ENCODE measurements at places on chromosomes 6 and 20.
A peak's percentile ranks its signal among the peaks of the same experiment; 100 is the strongest.

DNA sequence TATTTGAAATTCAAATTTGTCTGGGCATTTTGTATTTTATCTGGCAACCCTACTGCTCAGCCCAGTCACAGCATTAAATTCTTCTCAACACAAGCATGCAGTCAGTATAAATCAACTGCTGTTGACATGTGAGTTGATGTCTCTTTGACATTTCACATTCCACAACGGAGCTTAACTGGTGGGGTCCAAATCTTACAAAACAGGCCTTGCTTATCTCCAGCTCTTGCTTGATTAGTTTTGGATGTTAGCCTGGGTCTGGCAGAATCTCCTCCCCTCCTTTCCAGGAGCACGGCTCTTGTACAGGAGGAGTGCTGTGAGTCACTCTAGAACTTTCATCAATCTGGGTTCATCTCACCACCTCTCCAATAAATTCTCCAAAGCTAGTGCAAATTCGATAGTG, 80.8 kb upstream of the PHACTR1 start:
- peak; percentile 17 for DNase-seq

GRCh38 chr6:27334141-27334540, 22.1 kb upstream of the POM121L2 start:
- DNase-seq = no peak

DNA sequence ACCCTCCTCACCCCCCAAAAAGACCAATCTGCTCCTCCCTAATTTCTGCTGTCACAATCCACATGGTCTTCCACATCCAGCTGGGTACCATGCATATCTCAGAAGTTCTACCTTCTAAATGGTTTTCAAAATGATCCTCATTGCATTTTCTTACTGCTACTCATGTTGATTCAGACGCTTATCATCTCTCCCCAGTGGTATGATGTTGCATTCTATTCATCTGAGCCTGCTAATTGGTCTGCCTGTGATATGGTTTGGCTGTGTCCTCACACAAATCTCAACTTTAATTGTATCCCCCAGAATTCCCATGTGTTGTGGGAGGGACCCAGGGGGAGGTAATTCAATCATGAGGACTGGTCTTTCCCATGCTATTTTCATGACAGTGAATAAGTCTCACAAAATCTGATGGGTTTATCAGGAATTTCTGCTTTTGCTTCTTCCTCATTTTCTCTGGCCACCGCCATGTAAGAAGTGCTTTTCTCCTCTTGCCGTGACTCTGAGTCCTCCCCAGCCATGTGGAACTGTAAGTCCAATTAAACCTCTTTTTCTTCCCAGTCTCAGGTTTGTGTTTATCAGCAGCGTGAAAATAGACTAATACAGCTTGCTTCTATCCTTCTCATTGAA, 41.4 kb upstream of the CLIC5 start:
- no peak for DNase-seq

GRCh38 chr20:2151858-2152281, 50.2 kb downstream of the STK35 start:
- DNase-seq = peak; percentile 88

DNA sequence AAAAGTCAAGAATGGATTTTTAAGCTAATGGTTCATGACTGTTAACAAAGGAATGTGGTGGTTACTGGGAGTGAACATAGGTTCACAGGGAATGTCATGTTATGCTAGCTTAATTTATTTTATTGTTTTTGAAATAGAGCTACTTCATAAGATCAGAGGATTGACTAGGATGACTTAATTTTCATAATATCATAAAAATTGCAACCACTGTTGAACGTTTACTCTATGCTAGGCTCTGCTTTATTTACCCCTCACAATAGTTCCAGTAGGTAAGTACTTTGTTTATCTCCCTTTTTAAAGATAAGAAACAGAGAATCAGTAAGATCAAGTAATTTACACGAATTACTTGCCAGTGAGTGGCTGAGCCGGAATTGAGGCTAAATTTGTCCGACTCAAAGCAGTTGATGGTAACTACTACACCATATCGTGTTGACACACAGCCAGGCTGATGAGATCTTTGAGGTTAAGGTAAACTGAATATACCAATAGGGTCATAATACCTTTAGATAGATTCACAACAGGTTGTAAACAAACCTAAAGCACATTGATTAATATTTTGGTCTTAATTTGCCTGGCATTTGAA, 194.6 kb upstream of the CITED2 start:
- DNase-seq = peak; percentile 74

DNA sequence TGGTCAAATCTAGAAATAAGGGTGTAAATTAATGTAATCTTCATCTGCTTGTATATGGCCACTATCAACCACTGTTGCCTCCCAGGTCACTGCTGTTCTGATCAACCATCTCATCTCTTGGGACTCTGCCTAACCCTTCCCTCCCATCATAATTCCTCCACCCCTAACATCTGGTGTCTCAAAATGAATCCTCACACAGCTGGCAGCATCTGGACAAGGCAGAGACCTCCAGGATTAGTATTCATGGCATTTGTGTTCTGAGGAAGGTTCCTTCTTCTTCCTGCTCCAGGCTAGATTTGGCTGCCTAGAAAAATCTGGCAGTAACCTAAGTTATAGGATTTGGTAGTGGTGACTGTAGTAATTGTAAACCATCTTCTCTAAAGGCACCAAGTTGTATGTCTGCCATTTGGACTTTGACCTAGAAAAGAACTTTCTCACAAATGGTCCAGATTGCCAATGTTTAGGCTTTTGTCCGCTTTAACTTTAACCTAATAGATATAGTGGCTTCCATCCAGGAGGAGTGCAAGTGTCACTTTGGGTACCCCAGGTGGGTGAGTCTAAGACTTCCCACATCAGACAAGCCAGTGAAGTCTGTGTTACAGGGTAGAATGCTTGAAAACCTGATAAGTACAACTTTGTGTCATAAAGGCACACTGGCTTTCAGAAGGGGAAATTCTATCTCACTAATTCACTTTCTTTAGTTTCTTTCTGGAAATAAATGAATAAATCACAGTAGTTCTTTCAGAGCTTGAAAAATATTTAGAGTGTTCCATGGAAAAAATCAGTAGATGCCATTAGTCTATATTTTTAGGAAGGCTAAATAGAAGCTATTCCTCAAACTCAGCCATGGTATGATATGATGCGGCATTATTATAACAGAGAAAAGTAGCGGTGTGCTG, 3.0 kb upstream of the PHACTR2 start:
- peak; percentile 23 for DNase-seq

DNA sequence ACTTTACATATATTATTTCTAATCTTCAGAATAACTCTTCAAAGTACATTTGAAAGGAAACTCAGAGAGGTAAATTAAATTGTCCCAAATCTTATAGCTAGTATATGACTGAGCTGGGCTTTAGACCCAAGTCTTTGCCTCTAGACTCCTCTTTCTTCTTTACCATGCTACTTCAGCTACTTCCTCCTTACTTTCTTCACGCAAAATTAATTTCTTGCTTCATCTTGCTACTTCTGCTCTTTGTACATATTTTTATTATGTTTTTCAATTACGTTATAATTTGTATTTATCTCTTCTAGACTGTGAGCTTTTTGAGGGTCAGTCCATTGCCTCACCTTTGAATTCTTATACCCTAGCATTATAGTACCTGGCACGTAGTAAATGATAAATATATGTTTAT, 5.3 kb downstream of the TMEM170B start:
- DNase-seq = no peak

GRCh38 chr20:59014680-59015389, 4.4 kb upstream of the TUBB1 start:
- no peak for DNase-seq

DNA sequence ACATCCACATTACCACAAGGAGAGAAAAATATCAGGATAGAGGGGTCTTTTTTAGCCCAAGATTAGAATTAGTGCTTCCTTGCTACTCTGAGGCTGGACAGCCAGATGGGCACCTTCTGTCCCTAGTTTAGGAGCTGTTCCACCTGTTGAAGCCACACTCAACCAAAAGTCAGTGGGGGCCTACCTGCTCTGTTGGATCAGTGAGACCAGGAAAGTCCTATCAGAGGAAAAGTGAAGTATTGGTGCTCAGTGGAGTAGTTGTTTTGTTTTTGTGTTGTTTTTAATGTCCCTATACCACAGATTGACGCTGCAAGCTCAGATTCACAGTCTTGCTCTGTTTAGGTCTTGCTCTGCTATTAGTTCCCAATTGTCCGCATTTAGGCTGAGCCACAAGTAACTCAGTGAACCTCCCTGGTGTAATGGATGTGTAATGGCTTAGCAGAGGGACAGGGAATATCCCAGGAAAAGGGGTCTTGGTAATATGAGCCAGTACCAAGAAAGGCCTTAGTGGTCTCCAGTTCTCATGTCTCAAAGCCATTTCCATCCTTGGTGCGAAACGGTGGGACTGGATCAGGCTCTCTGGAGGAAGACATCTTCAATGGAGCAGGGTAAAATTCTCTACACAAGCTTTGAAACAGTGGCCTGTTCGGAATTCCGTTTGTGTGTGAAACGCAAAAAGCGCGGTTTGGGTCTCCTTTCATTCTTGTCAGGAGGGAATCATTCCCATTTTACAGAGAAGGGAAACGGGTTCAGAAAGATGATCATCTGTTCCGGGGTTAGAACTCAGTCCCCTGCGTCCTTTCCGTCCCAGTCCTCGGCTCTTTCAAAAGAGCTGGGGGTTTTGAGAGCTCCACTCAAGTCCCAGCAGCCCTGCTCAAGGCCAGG, 631 bp upstream of the PABPC1L start:
- no peak for DNase-seq

GRCh38 chr20:50004229-50004628, 21.4 kb downstream of the SNAI1 start:
- no peak for DNase-seq

DNA sequence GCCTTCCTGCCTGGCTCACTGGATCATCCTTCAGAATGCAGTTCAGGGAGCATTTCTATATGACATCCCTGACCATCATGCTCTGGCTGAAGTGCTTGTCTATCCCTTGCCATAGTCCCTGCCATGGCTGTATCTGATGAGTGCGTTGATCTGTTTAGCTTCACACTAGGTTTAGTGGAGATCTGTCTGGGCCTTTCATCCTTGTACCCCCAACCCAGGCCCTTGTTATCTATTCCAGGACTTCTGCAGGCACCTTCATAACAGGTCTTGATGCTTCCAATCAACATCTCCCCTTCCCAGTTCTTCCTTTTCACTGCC, 102.4 kb downstream of the QRSL1 start:
- DNase-seq = no peak

GRCh38 chr20:6838181-6838826, 70.8 kb downstream of the BMP2 start:
- DNase-seq = no peak

DNA sequence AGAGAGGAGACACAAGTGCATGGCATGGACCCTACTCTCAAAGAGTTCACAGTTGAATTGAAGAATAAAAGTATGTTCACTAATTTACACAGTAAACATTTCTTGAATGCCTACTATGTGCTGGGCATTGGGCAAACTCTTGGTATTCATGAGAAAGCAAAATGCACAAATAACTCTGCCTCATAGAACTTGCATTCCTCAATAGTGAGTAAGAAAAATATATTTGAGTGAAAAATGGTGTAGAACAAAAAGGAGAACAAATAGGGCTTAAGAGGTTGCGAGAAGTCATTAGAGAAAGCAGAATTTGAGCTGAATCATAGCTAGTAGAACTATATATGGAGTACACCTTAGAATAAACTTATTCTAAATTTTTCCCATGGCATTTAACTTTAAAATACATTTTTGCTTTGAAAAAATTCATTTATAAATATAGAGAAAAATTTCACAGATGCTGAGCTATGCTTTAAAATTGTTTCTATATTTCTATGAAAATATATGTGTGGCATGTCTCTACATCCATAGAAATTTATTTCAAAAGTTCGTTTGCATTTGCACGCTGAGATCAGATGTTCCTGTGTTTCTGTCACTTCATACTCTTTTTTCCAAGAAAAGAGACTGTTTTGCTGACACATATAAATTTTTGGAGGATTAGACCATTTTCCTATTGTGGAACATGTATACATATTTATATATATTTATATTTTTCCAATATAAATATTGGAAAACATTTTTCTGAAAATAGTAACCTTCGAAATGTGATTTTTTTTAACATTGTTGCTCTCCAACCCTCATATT, 236.1 kb downstream of the KCNQ5 start:
- DNase-seq = no peak

DNA sequence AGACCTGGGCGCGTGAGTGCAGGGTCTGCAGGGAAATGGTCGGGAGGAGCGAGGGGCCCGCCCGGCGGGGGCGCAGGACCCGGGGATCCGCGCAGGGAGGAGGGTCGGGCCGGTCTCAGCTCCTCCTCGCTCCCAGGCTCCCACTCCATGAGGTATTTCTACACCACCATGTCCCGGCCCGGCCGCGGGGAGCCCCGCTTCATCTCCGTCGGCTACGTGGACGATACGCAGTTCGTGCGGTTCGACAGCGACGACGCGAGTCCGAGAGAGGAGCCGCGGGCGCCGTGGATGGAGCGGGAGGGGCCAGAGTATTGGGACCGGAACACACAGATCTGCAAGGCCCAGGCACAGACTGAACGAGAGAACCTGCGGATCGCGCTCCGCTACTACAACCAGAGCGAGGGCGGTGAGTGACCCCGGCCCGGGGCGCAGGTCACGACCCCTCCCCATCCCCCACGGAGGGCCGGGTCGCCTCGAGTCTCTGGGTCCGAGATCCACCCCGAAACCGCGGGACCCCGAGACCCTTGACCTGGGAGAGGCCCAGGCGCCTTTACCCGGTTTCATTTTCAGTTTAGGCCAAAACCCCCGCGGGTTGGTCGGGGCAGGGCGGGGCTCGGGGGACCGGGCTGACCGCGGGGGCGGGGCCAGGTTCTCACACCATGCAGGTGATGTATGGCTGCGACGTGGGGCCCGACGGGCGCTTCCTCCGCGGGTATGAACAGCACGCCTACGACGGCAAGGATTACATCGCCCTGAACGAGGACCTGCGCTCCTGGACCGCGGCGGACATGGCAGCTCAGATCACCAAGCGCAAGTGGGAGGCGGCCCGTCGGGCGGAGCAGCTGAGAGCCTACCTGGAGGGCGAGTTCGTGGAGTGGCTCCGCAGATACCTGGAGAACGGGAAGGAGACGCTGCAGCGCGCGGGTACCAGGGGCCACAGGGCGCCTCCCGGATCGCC, 54.2 kb upstream of the HLA-A start:
- DNase-seq = peak; percentile 70

- DNase-seq = no peak
Observed at GRCh38 chr20:35007413-35007812, 51.7 kb downstream of the MYH7B start.

GRCh38 chr6:109295774-109296156, 86.5 kb downstream of the CD164 start:
- no peak for DNase-seq

- DNase-seq = no peak
Observed at GRCh38 chr6:30894935-30895334, 10.6 kb downstream of the DDR1 start.

DNA sequence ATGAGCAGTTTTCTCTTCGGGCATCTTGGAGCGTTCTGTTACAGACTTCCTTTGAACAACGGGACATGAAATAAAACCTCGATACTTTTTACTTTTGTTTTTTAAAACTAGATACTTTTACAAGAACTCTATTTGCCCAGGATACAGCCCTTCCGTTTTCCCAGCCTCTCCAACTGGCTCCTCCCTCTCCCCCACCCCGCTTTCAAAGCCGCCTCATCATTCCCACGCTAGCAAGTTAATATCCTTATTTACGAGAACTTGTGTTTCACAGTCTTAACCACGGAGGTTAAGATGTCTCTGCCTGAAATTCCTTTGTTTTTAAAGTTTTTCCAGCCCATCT, 241 bp upstream of the CFAP206 start:
- DNase-seq = no peak
